ENCODE measurements at places on chromosomes 16 and 17.

DNA sequence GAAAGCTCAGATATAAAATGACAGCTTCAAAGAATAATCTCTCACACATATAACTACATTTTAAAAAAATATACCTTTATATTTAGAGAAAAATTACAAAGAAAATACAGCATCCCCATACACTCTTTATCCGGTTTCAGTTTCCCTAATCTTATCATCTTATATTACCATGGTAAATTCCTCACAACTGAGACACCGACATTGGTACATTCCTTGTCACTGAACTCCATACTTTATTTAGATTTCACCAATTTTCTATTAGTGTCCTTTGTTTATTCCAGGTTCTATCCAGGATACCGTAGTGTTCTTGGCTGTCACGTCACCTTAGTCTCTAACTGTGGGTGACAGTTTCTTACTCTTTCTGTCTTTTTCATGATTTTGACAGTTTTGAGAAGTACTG, 22.0 kb upstream of the ABCA10 start:
- no peak for DNase-seq

DNA sequence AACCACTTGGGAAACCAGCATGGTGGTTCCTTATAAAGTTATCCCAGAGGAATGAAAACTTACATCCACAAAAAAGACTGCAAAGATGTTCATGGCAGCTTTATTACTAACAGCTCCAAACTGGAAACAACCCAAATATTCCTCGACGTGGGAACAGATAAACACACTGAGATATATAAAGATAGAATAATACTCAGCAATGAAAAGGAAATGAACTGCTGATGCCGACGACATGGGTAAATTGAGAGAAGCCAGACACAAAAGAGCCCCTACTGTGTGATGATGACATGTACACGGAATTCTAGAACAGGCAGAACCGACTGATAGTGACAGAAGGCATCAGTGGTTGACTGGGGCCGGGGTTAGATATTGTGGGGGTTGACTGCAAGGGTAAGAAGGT, 9.7 kb downstream of the PRCD start:
- DNase-seq, result no peak

DNA sequence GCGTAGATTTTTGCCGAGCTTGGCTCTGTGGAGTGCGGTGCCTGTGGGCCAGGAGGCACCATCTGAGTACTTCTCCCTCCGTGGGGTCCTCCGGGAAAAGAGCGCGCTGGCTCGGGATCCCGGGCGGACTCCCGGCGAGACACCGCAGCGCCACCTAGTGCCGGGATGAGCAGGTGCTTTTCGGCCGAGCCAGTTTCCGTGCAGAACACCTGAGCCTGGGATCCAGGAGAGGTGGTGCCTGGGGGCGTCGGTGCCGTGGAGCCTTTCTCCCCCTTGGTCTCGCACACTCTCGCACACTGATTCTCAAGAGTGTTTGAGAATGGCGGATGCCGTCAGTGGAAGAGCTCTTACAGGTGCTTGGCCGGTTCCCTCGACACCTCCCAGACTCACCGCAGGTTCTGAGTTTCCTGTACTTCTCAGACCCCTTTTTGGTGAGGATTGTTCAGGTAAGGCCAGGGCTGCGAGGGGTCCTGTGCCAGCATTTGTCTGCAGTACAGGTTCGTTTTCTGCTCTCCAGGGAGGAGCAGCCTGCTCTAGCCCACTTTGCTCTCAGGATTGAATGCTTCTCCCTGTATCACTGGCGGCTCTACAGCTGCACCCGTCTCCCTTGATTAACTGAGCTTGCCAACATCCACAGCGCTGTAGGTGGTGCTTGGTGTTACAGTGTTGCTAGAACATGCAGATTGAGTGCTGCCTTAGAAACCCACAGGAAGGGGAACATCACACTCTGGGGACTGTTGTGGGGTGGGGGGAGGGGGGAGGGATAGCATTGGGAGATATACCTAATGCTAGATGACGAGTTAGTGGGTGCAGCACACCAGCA, 23.3 kb downstream of the TBCD start:
- DNase-seq, result no peak

- no peak for DNase-seq
Observed at GRCh38 chr17:35368081-35368830, 5.2 kb downstream of the SLFN11 start.

DNA sequence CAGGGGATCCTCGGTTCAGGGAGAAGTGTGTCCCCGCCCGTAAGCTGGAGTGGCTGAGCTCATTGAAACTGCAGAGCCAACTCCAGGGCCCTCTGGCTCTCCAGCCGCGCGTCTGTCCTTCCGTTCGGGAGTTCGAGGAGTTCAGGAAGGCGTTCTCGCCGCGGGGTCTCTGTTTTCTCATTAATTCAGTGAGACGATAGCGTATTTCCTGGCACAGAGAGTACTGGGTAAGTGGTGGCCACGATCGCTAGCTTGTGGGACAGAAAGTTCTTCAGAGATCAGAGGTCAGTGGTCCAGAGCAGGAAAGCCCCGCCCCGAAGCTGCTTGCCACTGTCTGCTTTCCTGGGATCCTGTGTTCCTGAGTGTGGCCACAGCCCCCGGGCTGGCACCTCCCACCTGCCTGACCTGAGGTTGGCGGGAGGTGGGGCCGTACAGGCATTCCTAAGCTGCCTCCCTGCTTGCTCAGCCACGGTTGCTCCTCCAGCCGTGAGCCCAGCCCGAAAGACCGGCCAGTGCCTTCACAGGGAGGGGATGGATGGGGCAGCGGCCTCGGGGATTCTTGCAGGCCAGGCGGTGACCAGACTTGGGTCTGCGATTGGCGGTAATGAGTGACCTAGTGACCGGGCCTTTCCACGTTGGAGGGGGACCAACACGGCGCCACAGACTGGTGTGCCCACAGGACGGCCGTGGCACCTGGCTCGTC, 8.9 kb downstream of the BAIAP2 start:
- DNase-seq, result no peak

DNA sequence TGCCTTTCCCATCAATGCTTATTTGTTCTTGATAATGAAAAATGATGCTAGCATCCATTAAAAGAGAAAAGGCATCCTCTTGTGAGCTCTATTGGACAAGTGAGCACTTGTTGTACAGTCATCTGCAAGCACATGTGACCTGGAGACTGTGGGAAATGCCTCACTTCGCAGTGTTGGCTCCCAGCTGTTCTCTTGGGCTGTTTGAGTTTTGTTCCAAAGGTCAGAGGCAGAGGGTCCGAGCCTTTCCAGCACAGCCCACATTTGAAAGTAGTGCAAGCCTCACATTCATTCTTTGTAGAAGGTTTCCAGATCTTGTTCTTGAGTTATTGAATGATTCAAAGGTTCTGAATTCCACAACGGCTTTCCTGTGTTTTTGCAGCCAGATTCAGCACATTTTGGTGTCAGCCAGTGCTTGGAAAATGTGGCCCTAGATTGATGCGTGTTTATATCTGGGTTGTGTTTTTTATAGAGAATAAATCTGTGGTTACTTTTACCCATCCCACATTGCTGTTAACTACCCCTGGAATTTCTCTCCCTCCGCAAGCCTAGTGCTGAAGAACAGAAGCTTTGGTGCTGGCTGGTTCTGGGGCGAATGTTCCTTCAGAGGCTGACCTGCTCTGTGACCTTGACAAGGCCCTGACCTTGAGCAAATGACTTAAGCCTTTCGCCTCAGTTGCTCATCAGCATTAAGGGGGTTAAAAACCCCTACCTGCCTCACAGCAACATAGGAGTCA, 49.8 kb downstream of the CDH1 start:
- no peak for DNase-seq

Data from activated CD8-positive, alpha-beta memory T cell treated with anti-CD3 and anti-CD28 coated beads for 4 hours (primary cell).